ENCODE measurements at places on chromosomes 4 and X. TPM values are rescaled to one million over a fixed set of nuclear protein-coding genes. Genes with fewer than 3 reads are reported as not detected.
A peak's percentile ranks its signal among the peaks of the same experiment; 100 is the strongest.

DNA sequence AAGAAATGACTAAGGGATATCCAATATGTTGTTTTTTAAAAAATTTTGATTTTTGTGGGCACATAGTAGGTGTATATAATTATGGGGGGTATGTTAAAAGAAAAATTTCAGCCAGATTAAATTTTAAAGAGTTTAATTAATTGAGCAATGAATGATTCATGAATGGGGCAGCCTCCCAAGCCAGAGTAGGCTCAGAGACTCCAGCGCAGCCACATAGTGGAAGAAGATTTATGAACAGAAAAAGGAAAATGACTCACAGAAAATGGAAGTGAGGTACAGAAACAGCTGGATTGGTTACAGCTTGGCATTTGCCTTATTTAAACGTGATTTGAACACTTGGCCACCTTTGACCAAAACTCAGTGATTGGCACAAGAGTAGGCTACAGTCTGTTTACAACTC, 91.7 kb downstream of the SPATA18 start:
- no peak for DNase-seq

DNA sequence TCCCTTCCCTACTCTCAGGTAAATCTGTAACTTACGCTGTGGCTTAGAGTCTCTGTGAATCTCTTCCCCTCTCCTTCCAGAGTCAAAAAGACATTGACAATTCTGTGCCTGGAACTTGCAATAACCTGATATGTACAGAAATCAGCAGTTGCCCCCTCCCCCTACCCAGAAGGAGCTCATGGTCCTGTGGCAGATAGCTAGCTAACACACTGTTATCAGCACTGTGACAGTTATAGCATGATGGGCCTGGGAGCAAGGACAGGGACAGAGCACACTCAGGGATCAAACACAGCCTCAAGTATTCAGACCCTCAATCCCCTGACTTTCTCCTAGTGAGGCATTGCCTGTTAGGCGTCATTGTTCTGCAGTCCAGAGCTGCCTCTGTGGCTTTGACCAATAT, 18.7 kb upstream of the MAGEA10 start:
- no peak for DNase-seq

- DNase-seq = no peak
Measured at GRCh38 chr4:105666693-105667092, 41.8 kb downstream of the INTS12 start.

DNA sequence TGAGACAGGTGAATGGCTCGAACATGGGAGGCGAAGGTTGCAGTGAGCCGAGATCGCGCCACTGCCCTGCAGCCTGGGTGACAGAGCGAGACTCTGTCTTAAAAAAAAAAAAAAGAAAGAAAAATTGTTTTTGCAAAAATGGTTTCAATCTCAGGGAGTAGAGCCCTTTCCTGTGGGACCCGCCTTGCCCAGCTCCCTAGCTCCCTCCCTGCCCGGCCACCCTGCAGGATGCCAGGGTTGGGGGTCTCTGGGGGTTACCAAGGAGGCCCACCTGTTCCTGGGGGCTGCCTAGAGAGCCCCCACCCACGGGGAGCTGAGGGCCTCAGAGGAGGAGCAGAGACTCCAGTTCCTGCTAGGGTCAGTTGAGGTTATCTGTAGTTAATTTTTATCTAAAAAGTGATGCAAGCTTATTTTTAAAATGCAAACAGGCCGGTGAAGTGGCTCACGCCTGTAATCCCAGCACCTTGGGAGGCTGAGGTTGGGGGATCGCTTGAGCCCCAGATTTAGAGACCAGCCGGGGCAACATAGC, 18.7 kb upstream of the PLCXD1 start:
- no peak for DNase-seq

MTMR1 gene
- total RNA-seq = 34.6 TPM

GRCh38 chr4:107044170-107044569, 8.1 kb upstream of the DKK2 start:
- no peak for DNase-seq

GRCh38 chrX:63750811-63751210, 34.2 kb downstream of the ARHGEF9 start:
- DNase-seq = no peak

- DNase-seq = no peak
Measured at GRCh38 chr4:7980036-7980435, 40.4 kb upstream of the AFAP1 start.

- DNase-seq = peak; percentile 24
Measured at GRCh38 chr4:112514647-112515197, 1.3 kb downstream of the NEUROG2 start.

PLP1 gene
- total RNA-seq = 11.8 TPM

- no peak for DNase-seq
Measured at GRCh38 chrX:110032534-110033147, 29.7 kb downstream of the TMEM164 start.

- no peak for DNase-seq
Measured at GRCh38 chr4:152064753-152065152, 303.9 kb upstream of the GATB start.

DNA sequence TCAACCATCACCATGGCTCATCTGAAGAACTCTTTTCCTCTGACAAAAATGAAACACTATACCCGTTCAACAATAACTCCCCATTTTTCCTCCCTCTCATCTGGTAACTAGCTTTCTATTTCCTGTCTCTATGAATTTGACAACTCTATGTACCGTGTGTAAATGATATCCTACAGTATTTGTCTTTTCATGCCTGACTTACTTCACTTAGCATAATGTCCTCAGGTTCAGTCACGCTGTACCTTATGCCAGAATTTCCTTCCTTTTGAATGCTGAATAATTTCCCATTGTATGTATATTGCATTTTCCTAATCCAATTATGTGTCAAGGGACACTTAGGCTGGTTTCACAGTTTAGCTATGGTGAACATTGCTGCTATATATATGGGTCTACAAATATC, 18.2 kb downstream of the MAGEA9 start:
- no peak for DNase-seq

DNA sequence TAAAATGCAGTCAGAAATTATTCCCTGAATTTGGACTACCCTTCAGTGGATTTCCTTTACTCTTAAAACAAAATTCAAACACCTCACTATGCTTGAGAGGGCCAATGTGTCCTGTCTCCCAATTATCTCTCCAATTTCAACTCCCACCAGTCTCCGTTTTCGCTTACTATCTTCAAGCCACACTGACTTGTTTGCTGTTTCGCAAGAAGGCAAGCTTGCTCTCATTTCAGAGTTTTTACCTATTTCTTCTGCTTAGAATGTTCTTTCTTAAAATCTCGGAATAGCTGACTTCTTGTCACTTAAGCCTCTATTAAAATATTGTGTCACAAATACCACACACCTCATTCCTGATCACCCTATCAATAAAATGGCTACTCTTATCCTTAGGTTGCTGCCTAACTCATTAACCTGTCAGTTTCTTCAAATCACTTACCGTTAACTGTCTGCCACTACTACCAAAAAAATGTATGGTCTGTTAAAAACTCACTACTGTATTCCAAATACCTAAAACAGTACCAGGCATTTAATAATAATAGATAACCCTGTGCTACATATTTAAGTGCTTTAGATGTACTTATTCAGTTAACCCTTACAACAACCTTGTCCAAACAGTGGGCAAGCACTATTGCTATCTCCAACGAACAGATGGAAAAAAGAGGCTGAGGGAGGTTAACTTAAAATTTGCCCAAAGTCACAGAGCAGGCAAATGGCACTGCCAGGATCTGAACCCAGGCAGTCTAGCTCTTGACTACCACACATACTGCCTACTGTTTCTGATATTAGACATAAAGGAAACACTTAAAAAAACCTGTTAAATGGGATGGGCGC, 2.9 kb downstream of the UBA6 start:
- DNase-seq = no peak

DNA sequence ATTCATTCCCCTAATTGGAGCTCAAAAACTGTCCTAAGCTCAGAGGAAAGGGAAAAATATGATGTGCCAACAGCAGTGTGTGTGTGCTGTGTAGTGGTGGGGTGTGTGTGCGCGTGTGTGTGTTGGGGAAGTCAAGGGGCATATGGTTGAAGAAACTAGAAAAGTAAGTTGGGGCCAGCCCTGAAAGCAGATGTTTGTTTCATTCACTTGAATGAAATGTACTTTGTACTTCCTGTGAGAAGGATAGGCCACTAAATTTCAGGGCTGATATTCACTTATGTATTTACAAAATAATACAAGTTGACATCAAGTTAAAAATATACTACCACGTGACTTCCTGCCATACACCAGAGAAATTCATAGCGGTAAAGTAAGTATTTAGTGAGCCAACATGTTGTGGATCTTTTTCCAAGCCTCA, 151.3 kb upstream of the JADE1 start:
- no peak for DNase-seq

DNA sequence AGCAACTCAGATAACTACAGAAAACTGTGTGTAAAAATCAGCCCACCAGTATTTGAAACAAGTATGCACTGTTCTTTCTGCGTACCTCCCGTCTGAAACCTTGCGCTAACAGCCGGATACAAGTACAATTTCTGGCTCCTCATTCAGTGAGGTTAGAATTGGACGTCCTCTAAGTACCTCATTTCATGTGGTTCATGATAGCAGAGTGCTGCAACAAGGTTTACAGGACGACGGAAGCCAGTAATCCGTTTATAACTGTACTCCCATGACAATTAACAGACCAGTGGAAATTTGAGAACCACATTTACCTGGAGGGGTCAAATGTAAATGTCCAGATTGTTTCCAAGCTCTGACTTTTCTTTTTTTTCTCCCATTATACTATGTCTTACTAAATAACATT, 52.9 kb upstream of the TENM3 start:
- DNase-seq = no peak

Measured in frontal cortex (tissue), 4 donors.